ENCODE measurements at places on chromosomes 1 and 21.

DNA sequence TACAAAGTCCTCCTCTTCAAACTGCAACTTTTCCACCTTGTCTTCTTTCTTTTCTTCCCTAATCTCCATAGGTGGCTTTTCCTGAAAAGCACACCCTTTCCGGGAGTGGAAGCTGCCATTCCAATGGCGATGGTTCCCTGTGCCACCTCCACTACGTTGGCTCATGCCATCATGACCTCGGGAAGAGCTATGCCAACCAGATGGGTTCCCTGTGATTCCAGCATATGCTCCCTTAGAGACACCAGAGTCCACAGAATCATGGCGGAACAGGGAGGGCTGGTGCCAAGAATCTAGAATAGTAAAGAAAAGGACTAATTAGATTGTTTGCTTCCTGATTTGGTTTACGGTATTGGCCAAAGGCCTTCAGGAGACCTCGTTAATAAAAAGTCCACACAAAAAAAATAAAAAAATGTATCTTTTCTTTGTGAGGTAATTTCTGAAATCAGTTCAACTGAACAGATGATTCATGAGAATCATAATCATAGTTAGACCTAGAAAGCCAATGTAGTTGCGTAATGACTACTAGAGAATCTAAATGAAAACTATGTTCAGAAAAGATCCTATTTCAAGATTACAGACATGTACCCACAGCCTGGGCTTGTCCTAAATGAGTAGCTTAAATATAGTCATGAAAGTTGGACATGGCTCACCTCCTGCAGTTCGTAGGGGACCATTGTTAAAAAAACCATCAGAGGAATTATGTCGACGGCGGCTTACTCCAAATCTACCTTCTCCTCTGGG lies 30.9 kb upstream of the CCDC17 start:
- DNase-seq: no peak

DNA sequence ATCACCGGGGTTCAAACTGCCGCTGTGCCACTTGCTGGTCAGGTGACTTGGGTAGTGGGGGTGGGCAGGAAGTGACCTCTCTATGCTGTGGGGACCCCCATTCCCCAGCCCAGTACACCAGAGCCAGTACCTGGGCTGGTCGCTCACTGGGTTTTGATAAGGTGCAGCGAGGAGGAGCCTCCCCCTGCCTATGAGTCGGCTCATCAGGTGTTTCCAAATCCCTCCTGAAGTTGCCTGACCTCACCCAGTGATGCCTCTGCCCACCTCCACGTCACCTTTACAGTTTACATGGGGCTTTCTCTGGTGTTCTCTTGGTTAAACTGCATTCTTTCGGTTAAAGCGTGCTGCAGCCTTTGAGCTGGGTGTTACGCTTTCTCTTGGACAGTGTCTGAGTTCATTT lies 58.2 kb downstream of the ARHGEF10L start:
- no peak for DNase-seq

DNA sequence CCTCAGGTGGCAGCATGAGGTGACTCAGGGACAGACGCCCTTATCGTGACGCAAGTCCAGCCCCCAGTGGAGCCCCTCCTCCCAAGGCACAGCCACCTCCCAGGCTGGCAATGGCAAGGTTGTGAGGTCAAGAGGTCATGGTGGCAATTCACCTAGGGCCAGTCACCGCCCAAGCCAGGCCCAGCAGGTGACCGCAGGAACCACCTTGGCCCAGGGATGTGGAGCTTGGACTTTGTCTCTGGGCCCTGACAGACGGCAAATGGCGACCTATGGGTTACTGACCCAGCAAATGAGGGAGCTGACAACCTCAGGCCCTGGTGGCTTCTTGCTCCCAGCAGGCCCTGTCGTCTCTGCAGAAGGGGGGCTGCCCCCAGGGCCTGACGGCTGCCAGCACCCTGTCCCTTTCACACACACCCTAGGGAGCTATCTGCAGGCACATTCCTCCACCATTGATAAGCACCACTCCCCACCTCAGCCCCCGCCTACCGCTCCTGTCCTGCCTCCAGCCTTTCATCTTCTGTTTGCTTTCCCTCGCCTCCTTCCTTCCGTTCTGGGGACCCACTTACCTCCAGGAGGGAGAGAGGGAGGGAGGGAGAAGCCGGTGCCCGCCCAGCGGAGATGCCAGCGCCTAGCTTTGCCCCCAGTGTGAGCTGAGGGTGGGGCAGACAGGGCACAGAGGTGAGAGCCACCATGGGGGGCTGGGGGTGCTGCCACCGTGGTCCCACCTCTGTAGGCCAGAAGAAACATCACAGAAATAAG lies 12.1 kb downstream of the EPHA2 start:
- no peak for DNase-seq

GRCh38 chr1:48917901-48918603 lies 141.4 kb upstream of the BEND5 start:
- no peak for DNase-seq

GRCh38 chr1:200634261-200635122 lies 13.9 kb upstream of the KIF14 start:
- DNase-seq: no peak

DNA sequence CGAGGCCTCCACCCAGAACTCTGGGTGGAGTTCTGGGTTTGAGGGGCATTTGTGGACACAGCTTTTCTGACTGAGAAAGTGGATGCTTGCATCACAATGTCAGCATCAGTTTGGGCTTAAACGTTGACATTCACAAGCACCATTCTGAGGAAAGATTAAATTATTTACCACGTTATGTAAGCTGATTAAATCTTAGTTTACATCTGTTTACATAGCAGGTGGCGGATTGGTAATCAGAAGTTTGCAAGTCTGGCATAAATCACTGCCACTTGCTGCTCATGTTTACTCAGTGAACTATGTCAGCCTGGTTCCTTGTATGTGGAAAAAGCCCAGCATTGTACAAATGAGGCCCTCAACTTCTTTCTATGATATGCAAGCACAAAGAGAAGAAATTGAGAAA lies 310.1 kb downstream of the PAPPA2 start:
- no peak for DNase-seq

DNA sequence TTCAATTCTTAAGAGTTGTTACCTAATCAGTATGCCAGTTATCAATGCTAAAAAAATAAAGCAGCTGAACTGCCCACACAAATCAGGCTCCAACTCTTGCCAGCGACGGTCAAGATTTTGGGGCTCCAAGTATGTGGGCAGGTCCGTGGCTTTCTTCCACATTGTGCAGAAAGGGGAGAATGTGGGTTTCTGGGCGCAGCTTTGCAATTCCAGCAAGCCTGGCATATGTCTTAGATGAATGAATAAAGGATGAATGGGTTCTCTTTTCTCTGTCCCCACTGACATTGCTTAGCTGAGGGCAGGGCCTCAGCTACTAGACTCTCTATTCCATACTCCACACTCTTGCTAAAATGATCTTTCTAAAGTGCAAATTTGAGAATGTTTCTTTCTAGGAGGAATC lies 42.4 kb downstream of the NENF start:
- no peak for DNase-seq

GRCh38 chr1:177800400-177801088 lies 169.3 kb downstream of the SEC16B start:
- no peak for DNase-seq

GRCh38 chr1:159978107-159978398 lies 24.0 kb upstream of the SLAMF9 start:
- DNase-seq: no peak

GRCh38 chr1:45913183-45913683 lies 109.8 kb downstream of the MAST2 start:
- no peak for DNase-seq

DNA sequence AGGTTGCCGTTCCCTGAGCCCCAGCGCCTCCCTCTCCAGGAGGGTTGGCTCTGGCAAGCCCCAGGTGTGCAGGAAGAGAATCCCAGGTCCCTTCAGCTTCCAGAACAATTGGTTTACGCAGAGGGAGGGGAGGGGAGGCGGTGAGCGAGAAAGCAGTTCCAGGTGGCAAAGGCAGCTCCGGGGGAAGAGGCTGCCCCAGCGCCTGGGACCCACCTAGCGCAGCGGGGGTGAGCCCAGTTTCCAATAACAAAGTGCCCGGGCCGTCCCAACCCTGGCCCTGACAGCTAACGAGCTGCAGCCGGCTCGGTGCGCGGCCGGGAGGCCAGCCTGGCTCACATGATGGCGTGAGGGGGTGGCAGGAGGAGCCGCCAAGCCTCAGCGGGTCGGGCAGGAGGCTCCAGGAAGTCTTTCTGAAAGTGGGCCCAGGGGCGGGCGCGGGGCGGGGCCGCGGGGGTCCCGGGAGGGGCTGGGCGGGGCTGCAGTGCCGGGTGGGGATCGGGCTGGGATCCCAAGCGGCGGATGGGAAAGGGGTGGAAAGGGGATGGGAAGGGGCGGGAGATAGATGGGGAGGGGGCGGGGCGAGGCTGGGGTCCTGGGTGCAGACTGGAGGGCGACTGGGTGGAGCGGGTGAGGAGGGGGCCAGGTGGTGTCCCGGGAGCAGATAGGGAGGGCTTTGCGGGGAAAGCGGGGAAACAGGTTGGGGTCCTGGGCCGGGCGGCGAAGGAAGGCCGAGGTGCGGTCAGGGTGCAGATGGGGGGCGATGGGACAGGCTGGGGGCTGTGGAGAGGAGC lies 22.8 kb downstream of the DHRS3 start:
- peak; percentile 47 for DNase-seq

- DNase-seq: no peak
Measured at GRCh38 chr1:86753700-86754099, 49.3 kb downstream of the SH3GLB1 start.

- no peak for DNase-seq
Measured at GRCh38 chr1:30691480-30691879, 31.9 kb downstream of the MATN1 start.

GRCh38 chr1:62361431-62361830 lies 42.2 kb upstream of the KANK4 start:
- no peak for DNase-seq

GRCh38 chr21:15804247-15805005 lies 74.6 kb downstream of the USP25 start:
- peak; percentile 24 for DNase-seq

DNA sequence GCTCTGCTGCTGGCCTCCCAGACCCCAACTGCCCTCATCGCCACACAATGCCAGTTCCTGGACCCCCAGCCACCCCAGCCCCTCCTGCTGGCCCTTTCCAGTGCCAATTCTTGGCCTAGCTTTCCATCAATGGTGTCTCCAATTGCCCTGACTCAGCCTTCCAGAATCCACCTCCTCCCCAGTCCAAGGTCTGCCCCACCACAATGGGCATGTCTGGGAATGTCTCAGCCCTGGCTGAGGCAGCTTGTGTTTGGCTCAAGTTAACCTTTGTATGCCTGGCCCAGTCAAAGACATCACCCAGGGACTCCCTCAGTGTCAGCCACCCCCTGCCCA lies 16.4 kb downstream of the ALDH4A1 start:
- DNase-seq: no peak

- DNase-seq: peak; percentile 57
Measured at GRCh38 chr21:31173881-31174555, 135.7 kb upstream of the KRTAP19-8 start.

- DNase-seq: no peak
Measured at GRCh38 chr21:14943616-14944015, 121.2 kb downstream of the NRIP1 start.

DNA sequence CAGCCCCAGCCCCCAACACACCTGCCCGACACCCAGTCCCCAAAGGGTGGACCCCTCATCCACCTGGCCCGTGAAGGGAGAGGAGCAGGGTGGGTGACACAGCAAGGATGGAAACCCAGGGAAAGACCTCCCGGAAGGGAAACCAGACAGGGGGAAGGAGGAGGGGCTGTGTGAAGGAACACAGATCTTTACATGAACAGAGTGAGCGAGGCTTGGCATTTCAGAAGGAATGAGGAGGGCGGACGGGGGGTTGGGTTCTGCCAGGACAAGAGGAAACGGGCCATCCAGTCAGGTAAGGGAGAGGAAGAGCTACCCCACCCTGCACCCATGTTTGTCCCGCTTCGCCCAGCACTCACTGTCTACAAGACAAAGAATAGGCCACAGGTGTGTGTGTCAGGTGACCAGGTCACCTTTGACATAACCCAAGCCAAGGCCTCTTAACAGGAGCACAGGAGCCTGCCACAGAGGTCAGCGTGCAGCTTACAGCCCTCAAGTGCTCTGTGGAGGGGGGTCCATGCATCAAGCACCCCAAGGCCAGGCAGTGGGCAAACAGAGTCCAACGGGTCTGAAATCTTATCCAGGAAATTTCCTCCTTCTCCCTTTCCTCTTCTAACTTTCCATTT lies 18.0 kb upstream of the PRDM15 start:
- DNase-seq: no peak

GRCh38 chr1:215845234-215845891 lies 278.3 kb downstream of the KCTD3 start:
- DNase-seq: no peak

DNA sequence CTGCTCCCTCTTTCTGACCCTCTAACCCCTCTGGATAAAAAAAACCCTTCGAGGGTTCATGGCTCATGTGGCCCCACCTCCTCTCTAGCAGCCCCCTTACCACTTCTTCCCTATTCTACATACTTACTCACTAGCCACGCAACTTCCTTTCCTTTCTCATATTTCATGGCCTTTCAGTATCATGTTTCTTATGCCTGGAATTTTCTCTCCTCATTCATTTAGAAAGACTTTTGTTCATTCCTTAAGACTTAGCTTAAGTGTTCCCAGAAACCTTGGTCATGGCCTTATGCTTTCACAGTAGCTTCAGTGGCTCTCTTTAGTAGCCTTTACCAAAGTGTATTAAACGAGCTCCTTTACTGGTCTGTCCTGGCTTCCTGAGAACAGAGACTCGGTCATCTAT lies 6.1 kb downstream of the ACP6 start:
- DNase-seq: no peak

DNA sequence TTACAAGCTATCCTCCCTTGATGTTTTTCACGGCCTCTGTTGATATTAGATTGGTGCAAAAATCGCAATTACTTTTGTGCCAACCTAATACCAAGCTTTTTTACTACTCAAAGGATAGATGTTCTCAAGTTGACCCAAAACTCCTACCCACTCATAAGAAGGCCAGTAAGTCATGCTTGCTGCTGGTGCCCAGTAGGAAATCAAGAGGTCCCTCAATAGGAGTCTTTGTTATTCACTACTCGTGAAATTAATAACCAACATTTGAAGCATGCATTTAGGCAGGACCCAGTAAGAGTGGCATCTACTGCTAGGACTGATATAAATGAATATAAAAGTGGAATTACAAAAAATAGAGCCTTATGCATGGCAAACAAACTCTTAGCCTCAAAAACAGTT lies 52.6 kb downstream of the APP start:
- DNase-seq: no peak

DNA sequence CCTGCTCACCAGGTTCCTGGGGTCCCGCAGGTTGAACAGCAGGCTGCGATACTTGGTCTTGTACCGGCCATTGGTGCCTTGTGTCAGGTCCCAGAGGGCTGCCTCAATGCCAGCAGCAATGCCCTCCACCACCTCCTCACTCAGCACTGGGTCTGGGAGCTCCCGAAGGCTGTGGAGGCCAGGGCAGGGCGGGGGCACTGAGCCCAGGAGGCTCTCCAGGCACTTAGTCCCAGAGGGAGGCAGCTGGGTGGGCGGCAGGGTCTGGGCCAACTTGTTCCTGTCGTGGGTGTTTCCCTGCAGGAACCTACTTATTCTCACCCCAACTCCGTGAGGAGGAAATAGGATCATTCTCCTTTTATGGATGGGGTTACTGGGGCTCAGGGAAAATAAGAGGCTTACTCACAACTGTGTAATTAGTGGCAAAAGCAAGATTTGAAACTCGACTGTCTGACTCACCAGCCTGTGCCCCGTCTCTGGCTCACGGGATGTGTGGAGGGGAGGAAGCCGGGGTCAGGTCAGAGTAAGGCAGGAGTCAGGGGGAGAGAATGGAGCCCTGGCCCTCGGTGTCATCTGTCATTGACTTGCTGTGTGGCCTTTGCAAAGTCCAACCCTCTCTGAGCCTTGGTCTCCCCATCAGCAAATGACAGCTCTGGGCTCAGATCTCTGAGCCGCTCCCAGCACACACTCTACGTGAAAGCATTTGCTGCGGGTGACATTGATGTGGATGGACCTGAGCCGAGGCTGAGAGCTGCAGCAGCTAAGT lies 17.2 kb downstream of the SPOCD1 start:
- DNase-seq: peak; percentile 84

- peak; percentile 94 for DNase-seq
Measured at GRCh38 chr1:66725885-66726665, 26.2 kb upstream of the DYNLT5 start.
